ENCODE measurements at places on chromosomes 4 and X.

- no peak for DNase-seq
Measured at GRCh38 chr4:151600432-151600831, 160.4 kb downstream of the GATB start.

- DNase-seq: no peak
Measured at GRCh38 chr4:188722911-188723310, 583.7 kb downstream of the TRIML1 start.

DNA sequence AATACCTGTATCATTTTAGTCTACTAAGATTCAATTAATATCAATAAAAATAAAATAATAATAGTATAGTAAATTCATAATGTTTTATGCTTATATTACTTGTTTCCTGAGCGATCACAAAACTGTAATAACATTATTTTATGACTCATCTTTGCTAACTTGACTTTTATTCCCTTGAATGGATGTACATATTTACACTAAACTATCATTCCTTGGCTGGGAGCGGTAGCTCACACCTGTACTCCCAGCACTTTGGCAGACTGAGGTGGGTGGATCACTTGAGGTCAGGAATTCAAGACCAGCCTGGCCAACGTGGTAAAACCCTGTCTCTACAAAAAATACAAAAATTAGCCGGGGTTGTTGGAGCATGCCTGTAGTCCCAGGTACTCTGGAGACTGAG, 104.0 kb upstream of the SLC34A2 start:
- DNase-seq: no peak

GRCh38 chr4:17721496-17722355, 59.7 kb downstream of the FAM184B start:
- no peak for DNase-seq

DNA sequence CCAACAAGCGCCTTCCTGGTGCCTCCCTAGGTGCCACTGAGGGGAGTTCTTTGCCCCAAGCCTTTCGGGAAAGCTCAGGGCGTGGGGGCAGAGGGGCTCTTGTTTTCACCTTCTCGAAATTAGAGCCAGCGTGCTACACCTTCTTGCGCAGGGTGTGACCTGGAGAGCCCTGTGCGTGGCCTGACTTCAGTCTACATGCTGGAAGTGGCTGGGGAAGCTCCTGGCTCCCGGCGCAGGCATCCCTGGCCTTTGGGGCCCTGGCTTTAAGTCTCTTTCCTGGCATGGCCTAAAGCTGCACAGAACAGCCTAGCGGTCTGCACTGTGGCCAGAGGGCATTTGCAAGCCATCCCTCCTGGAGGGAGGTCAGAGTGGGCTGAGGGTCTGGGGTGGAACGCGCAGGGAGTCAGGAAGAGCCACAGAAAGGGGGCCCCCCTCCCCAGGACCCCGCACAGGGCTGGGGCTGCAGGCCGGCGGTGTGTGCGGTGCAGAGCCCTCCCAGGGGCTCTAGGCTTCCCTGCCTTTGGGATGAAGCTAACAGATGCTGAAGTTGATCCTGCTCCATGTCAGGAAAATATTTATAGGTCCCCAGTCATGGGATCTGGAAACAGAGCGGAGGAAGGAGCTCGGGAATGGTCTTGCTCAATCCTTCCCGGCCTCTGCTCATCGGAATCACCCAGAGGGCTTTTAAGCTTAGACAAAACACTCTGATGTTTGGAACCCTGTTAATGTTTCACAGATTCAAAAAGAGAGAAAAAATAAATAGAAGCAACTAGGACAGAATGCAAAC, 781 bp upstream of the SPON2 start:
- no peak for DNase-seq

DNA sequence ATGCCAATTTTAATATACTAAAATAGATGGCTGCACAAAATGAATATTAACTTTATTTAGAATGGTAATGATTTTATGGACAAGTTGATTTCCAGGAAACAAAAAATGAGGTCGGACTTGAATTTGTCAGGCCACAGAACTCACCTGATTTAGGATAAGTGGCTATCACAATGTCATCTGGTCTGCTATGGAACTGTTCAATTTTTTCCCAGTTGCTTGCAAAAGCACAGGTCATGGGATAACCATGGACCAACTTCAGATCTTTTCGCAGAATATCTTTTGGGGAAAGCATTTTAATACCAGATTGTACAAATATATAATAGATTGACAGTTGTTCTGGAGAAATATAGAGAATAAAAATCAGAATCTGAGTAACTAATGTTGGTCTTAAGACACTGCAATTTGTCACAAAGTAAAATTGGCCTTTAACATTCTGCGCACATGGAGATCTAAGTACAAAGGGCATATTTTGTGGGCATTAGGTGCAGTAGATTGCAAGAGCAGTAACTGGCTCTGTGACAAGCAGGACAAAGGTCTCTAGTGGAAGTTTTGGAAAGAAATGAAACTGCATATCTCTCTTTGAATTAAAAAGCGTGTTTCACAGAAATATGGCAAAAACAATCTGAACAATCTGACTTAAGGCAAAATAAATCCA, 5.4 kb downstream of the SULT1B1 start:
- no peak for DNase-seq

DNA sequence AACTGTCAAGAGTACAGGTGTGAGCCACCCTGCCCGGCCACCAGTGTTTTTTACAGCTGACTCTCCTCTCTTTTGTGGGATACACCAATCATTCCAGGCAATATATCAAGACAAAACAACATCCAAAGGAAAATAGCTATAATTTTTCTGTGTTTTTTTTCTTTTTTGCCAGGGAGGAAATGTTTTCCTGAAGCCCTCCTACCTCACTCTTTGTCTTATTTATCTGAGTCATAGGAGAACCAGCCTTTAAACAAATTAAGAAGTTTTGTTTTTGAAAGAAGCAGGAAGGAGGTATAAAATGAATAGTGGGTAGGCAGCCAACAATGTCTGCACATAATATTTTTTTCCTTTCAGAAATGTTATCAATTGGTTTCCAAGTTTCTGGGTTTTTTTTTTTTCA, 493.9 kb downstream of the CCSER1 start:
- DNase-seq: no peak

DNA sequence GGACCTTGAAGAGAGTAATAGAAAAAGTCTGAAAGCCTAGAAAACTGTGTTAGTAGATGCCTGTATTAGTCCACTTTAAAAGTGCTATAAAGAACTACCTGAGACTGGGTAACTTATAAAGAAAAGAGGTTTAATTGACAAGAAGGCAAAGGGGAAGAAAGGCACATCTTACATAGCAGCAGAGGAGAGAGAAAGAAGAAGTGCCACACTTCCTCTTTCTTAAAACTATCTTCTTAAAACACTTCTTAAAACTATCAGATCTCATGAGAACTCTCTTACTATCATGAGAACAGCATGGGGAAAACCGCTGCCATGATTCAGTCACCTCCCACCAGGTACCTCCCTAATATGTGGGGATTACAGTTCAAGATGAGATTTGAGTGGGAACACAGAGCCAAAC, 18.8 kb upstream of the COL25A1 start:
- DNase-seq: no peak
